ENCODE measurements at places on chromosomes 5 and 9.

DNA sequence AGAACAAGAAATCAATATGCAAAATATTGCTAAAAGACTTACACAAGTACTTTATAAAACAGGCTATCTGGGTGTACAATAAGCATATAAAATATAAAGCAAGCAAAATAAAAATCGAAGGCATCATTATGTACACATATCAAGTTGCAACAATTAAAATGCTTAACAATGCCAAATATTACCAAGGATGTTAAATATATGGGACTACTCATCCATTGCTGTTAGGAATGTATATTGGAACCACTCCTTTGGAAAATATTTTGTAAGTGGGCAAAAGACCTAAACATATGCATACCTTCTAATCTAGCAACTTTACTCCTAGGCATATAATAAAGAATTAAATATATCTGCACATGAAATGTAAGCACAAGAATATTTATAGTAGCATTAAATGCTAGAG lies 632.6 kb upstream of the COX7C start:
- no peak for DNase-seq

GRCh38 chr5:86756839-86757238 lies 139.1 kb downstream of the COX7C start:
- DNase-seq: no peak

DNA sequence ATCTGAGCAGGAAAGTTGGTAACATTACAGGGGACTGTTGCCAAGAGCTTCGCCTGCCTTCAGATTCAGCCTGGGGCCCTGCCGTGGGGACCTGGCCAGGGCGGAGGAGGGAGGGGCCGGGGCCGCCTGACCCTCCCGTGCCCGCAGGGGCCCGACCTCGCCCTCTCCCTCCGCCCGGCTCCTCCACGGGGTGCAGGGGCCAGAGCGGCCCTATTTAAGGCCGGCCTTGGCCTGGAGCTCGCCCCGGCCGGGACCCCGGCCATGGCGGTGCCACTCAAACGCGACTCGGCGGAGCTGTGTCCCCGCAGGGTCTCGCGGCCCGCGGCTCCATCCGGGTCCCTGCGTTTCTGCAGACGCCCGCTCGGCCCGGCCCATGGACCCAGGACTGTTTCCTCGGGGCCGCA lies 757 bp downstream of the TMEM250 start:
- DNase-seq: no peak

- no peak for DNase-seq
Measured at GRCh38 chr5:36310138-36310537, 8.4 kb upstream of the RANBP3L start.

GRCh38 chr5:145341842-145342241 lies 493.3 kb downstream of the PRELID2 start:
- DNase-seq: no peak

DNA sequence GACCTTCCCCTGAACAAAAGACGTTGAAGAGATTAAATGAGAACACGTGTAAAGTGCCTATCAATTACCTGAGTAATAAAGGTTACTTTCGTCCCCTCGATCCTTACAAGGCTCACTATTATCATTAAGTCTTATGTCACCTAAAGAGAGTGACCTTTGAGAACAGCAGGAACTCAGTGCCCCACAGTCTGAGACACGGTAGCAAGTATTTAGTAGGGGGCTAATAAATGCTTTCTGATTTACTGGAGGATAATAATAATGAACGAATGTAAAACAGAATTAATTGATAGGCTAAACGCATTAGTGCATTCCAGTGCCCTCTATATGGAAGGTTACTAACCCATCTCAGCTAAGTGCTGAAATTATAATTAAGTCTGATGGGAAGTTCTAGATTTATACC lies 199.9 kb downstream of the FBXL17 start:
- no peak for DNase-seq

GRCh38 chr5:7828269-7828668 lies 22.7 kb downstream of the CFAP90 start:
- no peak for DNase-seq
